Stimulated activated CD4-positive, alpha-beta T cell treated with anti-CD3 and anti-CD28 coated beads, Interleukin-1b, Interleukin-23, amount 100 ng/mL, for 4 hours (primary cell): ENCODE measurements at places on chromosomes 5 and 9.

- DNase-seq = no peak
These were observed 199.6 kb downstream of the GAS1 start for GRCh38 chr9:86747711-86748110.

GRCh38 chr9:120609636-120610035 lies 29.7 kb upstream of the CDK5RAP2 start:
- no peak for DNase-seq

DNA sequence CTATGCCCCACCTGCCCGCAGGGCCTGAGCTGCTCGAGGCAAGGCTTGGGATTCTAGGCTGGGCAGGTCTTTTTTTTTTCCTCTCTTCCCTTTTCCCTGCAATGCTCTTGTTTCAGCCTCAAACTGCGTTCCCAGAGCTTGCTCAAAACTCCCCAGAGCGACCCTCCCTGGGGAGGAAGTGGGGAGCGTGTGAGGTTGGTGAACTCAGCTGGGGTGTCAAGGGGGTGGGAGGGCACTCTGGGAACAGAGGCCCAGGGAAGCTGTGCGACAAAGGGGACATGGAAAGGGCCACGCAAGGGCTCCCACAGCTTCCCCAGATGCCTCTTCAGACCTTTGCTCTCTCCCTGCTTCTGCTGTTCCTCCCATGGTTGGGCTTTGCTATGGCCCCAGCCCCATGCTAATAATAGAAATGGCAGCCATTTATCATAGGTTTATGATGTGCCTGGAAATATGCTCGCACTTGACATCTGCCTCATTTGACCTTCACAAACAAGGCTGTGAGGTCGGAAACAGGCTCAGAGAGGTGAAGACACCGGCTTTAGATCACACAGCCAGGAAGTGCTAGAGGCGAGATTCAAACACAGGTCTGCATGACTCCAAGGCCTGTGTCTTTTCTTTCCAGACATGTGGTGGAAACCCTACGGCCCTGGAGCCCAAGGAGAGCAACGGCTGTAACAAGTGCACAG lies 40.9 kb upstream of the IL17B start:
- no peak for DNase-seq

DNA sequence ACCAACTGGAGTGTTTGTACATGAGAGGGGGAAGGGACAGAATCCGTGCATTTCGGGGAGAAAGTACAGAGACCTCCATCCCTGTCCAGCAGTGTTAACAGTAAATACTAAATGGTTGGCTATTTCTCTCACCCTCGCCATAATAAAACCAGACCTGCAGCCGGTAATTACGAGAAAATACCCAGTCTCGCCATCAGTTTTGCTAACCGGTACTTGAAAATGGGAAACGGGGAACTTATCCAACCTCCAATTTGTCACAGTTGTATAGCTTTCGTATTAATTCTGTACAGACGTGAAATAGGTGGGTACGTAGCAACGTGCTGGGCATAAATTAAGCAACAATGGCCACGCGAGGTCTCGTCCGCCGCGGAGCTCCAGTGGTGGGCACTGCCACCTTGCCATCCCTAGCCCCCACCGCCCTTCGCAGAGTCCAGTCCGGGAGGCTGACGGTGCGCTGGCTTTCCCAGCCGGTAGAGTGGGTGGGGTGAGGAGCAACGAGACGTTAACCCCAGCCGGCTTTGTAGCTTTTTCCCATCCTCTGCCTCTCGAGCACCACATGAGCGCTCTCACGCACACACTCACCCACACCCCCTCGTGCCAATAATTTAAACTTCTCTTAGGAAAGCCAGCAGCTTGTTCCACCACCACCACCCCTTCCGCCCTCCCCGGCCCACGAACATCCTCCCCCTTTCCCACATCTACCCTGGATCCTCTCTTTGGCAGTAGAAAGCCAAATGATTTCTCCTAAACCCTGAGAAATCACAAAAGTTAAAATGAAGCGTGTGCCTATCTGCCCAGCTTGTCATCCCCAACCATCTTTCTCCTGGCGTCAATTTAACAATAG lies 1.8 kb downstream of the ELAVL2 start:
- DNase-seq = no peak

DNA sequence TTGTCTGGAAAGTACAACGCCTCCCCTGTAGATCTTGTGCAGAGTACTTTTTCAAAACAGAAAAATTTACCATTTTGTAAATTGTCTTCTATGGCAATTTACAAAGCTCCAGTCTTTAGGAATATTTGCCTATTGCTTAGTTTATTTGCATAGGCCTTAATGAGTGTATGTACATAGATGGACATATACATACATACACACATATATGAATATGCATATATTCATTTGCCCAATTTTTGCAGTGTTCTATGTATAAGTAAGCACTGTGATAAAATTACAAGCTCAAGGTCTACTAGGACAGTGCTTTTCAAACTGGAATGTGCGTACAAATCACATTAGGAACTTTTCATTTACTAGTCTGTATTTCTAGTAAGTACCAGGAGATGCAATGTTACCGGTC lies 301.3 kb upstream of the SMARCA2 start:
- DNase-seq = no peak

DNA sequence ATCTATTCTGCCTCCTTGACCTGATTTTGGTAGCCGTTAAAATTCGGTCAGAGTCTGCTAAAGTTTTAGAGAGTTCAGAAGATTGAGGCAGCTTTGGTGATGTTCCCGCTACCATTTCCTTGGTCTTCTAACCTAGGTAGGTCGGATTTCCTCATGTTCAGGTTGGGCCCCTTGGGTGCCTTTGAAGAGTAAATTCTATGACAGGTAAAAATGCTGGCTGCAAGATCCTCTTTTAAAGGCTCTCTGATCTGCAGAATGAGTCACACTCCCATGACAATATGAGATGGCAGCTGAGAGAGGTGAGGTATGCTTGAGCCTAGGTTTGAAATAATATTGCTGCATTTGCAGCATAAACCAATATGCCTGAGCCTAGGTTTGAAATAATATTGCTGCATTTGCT lies 198.9 kb downstream of the TSSK1B start:
- DNase-seq = no peak

DNA sequence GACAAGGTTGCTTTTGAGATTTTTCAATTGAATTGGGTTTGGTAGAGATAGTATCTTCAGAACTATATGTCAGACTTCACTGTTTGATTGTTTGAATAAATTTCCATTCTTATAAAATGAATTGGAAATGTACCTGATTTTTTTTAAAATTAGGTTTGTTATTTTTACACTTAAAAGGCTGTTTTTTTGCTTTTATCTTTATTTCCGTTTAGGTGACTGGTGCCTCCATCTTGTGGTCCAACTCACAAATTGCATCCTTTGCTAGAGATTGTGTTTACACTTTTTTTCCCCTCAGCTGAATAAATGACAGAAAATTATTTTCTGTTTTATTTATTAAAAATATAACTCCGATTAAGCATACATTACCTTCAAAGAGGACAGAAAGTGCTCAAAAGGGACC lies 15.6 kb downstream of the NDUFAF2 start:
- no peak for DNase-seq

GRCh38 chr5:125011014-125011413 lies 264.6 kb upstream of the ZNF608 start:
- no peak for DNase-seq
